ENCODE measurements at places on chromosomes 1 and 21.

DNA sequence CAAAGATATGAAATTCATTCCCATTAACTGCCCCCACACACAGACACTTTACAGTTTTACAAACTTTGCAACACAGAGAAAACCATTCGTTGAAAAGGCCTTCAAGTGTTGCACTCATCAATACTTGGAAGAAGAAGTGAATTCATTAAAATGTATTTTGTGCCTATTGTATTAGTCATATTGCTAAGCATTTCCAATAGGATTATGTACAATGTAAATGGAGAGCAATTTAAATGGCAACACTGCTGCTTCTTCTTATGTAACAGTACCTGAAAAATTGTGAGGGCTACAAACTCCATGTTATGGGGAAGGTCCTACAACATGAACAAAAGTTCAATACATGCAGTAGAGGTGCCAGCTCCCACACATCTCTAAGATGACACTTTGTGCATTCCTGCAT is 209.3 kb upstream of the POGK start:
- DNase-seq = no peak

DNA sequence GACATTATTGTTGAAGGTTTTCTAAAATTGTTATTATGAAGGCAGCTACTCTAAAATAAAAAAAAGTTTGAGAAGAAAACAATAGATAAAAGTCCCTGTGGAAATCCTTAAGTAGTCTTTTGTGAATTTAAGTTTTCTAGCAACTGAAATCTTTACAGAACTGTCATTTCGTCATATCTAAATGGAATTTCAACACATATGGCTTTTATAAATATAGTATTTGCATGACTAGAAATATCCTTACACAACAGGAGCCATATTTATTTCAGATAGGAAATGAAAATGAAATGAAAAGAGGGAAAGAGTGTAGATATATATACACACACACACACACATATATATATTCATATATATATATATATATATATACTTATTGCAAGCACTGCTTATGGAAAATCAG is 204.7 kb upstream of the RGS18 start:
- peak; percentile 72 for DNase-seq

DNA sequence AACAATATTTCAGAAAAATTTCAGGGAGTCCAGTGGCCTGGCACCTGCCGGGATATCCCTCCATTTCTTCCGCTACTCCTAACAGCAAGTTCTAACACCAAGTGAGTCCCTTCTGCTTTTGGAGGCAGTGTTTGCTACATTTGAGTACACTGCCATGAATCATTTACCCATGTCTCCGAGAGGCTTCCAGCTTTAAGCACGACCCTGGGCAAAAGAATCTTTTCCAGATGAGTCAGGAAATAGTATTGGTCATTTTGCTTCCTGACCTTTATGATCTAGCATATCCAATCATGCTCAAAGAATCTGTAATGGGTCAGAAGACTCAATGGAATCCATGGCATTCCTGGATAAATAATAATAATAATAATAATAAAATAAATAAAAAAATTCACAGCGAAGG is 60.7 kb upstream of the FMN2 start:
- peak; percentile 86 for DNase-seq

DNA sequence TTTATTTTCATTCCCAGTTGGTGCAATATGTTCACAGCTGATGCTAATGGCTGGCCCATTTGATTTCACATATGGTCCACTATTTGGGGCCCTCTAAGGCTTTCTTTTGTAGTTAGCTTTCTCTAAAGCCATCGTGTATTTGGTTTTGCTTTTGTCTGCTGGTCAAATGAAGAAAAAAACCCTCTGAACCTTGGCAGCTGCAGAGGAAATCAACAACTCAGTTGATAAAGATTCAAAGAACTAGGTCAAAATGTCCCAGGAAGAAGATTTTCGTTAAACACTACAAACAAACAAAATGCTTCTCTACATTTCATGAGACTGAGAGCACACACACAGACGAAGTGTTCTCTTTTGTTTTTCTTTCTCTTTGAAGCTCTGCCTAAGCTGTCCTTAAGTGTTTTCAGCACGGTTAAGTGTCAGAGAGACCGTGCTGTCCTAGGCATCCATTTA is 655.0 kb downstream of the RWDD3 start:
- no peak for DNase-seq

- DNase-seq = peak; percentile 67
Measured at GRCh38 chr1:77539519-77540142, 142.8 kb downstream of the ZZZ3 start.

DNA sequence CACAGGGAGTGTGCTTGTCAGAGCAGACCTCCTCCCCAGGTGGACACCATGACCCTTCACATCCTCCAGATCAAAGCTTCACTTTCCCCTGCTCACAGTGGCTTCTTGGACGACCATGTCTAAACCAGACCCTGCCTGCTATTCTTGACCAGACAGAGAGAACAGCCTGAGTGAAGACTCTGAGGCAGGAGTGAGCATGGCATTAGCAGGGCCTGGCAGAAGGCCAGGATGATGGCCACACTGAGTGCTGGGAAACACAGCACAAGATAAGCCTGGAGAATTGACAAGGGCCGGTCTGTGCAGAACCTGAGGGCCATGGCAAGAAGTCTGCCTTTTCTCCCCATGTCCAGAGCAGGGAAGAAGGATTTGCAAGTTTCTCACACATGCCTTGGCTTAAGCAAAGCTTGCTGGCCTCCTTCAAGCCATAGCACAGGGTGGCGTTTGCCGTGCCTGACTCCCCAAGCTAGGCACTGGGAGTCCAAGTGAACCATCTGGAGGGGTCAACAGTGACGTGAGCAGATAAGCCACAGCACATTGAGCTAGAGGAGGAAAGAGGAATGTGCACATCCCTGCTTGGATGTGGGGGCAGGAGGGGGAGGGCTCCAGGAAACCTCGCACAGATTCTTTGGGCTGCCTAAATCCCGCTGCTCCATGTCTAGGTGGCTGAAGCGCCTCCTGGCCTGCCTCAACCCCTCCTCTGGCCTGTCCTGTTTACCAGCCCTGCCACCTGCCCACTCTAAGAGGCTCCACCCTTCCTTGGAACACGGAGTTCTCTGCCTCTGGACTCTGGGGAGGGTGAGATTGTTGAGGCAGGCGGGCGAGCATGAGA is 87.1 kb downstream of the CD58 start:
- no peak for DNase-seq

DNA sequence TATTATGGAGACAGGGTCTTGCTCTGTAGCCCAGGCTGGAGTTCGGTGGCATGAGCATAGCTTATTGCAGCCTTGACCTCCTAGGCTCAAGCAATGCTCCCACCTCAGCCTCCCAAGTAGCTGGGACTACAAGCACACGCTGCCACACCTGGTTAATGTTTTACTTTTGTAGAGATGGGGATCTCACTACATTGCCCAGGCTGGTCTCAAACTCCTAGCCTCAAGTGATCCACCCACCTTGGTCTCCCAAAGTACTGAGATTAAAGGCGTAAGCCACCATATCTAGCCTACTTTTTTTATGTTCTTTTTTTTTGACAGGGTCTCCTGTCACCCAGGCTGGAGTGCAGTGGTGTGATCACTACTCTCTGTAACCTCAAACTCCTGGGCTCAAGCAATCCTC is 5.9 kb upstream of the BCL2L15 start:
- no peak for DNase-seq

DNA sequence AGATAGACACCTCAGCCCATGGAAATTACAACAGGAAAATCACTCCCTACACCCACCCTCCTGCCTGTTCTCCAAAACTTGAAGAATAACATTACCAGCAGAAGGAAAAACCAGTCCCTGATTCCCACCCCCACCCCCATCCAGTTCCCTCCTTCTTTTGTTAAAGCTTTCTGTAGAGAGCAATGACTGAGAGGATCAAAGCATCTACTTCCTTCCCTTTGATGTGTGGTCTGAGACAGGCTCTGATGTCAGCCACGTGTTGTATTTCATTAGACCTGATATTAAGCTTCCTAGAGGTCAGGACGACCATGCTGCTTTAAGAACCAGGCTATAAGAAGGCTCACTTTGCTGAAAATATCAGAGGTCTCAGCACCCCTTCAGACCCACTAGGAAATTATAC is 73.9 kb upstream of the HAO2 start:
- DNase-seq = no peak

GRCh38 chr1:204520834-204521709 is 4.9 kb downstream of the MDM4 start:
- no peak for DNase-seq

- no peak for DNase-seq
Measured at GRCh38 chr1:168932539-168932938, 174.0 kb upstream of the ATP1B1 start.

DNA sequence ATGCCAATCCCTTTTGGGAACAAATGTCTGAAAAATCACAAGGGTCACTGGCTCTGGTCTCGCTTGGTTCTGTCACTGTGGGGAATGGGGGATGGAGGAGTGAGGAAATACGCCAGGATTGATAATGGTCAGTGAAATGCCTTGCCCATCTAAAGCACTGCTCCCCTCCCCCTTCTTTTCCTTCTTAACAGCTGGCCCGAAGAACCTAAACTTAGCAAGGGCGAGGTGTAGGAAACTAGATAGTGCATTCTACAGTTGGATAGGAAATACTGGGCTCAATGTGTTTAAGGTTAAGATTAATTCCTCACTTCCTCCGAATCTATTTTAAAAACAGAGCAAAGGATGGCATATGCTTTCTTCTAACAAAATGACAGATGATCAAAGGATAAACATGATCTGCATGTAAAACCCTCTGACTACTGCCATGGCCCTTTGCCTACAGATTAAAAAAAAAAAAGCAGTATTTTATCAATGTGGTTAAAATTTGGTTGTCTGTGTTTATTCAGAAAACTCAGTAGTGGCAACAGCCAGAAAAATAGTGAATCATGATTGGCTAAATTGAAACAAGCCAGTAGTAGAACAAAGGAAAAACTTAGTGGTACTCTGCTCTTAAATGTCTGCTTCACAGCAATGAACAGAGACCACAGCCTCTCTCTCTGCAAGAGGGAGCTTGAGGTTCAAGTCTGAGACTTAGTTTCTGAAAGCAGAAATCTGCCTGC is 86.1 kb upstream of the VAV3 start:
- no peak for DNase-seq

DNA sequence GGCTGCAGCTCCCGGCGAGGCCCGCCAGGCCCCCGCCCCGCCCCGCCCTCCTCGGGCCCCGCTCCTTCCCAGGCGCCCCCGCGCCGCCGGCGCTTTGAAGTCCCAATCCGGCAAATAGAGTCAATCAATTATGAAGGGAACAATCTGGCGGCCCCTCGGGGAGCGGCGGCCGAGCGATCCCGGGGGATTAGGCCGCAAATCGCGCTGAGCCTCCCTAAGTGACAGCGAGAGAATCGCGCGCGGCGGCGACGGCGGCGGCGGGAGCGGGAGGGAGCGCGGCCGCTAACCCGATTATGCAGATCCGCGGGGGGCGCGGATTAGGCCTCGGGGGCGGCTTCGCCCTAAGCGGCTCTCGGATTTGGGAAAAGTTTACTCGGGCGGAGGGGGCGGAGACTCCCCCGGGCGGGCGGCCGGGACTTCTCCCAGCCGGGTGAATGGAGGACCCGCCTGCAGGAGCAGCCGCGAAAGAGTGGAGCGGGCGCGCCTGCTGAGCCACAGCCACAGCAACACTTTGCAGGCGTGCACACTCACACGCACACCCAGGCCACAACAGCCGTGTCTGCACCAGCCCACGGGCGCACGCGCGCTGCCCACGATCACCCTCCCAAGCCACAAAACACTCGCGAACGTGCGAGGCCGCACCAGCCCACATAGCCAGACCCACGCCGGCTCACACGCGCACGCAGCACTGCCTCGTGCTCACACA is 23.0 kb upstream of the DMBX1 start:
- peak; percentile 60 for DNase-seq

DNA sequence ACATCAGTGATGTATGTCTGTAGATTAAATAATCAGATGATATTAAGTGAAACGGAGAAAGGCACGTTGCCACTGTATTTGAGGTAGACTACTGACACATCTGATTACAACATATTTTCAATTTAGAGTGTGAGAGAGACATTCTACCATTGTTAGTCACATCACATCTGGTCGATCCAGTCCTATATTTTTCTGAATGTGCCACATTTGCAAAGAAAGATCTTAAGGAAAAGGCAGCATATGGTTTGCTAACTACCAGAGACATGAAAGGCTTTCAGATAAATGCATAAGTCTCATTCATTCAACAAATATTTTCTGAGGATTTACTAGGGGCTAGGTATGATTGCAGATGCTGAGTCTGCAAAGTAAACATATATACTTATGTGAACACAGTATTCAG is 114.3 kb upstream of the RUNX1 start:
- peak; percentile 46 for DNase-seq

DNA sequence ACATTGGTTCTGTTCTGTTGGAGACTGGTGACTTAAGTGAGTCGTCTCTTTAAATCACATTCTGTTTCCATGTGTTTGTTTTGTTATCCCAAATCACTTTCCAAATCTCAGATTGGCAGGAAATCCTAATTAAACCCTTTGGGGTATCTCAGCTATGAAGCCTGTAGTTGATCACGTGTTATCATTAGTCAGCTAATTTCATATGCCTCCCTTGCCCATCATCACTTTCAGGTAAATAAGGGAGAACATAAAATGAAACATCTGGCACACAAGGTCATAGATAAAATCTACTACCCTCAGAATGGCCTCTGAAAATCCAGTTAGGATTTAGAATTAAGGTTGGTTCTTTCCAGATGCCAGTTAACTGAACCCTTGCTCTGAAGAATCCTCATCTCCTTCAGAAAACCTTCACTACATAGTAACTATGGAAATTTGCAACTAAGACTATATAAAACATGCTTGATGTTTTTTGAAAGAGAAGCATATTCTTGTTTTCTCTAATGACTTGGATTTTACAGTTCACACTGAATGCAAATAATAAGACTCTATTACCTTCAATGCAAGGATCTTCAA is 401.5 kb downstream of the DSCAM start:
- peak; percentile 13 for DNase-seq

DNA sequence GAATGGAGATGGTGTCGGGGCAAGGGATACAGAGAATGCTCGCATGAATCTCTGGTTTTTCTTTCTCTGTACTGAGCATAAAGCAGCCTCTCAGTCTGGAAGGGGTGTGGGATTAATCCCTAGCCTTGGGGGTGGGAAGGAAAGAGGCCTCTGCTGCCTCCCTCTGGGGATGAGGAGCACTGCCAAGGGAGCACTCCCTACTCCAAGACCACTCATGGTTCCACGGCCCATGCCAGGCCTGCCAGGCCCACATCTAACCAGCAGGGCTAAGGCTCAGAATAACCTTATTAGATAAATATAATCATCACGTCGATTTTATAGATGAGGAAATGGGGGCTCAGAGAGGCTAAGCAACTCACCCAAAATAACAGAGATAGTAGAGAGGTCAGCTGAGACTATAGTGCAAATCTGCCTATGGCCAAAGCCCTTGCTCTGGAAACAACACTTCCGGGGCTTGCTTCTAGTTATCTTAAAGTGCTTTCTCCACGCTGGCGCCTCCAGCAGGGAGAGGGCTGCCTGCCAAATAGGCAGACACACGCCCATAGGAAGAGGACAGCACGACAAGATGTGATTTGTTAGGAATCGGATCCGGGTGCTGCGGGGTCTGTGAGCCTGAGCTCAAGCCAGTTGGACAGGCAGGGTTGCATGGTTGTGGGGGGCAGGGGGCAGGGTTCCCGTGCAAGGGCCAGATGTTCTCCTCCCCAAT is 522 bp downstream of the TEX35 start:
- peak; percentile 31 for DNase-seq
